ENCODE measurements at places on chromosomes 16 and 17.
A peak's percentile ranks its signal among the peaks of the same experiment; 100 is the strongest.

DNA sequence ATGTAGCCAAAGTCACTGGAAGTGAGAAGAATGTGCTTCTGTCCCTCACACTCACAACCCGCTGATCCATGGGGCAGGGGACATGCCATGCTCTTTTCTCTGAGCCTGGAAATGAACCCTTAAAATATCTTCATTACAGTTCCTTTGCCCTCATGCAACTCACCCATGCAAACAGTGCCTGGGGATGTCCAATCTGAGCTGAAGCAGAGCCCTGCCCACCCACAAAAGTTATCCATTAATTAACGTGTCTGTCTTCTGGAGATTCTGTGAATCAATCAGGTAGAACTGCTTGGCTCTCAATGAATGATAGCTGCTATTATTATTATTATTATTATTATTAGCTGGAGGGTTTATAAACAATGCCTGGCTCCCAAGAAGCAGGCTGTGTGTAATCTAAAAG, 133.7 kb downstream of the USP31 start:
- no peak for DNase-seq

- no peak for DNase-seq
Measured at GRCh38 chr17:5080591-5080990, 2.3 kb downstream of the ZFP3 start.

DNA sequence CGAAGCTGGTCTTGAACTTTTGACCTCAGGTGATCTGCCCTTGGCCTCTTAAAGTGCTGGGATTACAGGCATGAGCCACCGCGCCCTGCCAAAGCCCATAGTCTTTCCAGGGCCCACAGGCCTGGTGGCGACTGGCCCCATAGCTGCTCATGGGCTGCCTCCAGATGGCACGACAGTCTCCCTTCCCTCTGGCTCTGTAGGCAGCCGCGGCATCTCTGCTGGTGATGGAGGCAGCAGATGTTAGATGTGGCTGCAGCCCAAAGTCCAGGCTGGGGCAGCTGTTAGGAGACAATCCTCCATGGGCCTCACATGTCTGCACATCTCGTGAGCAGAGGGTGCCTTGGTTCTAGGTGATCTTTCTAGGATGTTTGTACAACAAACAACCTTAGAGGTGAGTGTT, 69.7 kb upstream of the DNAJA2 start:
- no peak for DNase-seq

DNA sequence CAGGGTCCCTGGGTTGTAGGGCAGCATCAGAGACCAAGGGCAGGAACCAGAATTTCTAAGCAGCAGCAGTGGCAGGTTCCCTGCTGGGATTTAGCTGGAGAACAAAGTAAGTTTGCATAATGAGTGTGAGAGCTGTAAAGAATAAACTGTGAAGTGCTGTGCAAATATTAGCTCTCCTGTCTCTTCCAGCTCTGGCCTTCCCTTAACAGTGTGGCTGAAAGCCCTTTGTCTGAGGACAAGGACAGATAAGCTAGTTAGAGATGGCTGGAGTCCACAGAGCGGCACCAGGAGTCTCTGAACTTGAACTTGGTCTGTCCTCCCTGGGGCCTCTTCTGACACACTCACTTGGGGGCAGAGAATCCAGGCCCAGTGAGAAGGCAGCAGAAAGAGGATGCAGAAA, 98.2 kb upstream of the WSCD1 start:
- DNase-seq: no peak

GRCh38 chr16:11621920-11622651, 35.4 kb upstream of the LITAF start:
- DNase-seq: peak; percentile 26

- DNase-seq: no peak
Measured at GRCh38 chr16:24993722-24994686, 21.2 kb downstream of the ARHGAP17 start.

DNA sequence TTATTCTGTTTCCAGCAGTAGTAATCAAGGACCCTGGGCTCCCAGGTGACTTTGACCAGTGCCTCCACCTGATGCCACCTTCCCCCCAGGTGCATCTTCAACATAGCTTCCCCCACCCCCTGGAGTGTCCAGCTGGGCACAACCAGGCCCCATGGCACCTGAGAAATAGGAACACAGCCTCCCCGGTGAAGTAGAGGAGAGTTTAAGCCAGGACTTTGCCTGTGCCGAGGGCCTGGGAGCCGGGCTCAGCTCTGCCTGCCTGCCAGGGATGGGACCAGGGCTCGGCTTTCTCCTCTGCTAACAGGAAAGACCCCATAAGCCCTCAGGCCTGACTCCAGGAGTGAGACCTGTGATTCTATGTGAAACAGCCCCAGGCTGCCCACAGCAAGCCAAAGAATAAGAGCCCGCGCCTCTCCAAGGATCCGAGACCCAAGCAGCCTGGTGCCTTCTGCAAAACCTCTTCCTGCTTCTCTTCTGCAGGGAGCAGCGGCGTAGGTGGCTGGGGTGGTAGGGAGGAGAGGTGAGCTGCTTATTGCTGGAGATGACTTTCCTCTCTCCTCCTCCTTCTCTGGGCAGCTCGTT, 16.4 kb upstream of the RBFOX3 start:
- no peak for DNase-seq

GRCh38 chr17:18267927-18268711, 7.7 kb downstream of the MIEF2 start:
- no peak for DNase-seq

DNA sequence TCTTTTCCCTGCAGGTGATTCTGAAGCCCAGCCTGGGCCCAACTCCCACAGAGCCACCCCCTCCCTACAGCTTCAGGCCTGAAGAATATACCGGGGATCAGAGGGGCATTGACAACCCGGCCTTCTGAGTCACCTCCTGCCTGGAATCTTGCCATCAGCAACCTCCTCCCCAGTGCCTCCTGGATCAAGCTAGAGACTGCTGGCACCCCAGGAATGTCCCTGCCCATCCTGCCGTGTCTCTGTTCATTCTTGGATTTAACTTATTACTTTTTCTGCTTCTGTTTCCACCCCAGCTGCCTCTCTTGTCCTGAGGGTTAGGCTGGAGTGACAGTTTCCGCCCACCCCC, 4.9 kb downstream of the TMEM92 start:
- no peak for DNase-seq

GRCh38 chr17:74606050-74606449, 14.0 kb upstream of the CD300LD start:
- DNase-seq: no peak

- DNase-seq: no peak
Measured at GRCh38 chr16:76175718-76176117, 101.5 kb upstream of the CNTNAP4 start.

DNA sequence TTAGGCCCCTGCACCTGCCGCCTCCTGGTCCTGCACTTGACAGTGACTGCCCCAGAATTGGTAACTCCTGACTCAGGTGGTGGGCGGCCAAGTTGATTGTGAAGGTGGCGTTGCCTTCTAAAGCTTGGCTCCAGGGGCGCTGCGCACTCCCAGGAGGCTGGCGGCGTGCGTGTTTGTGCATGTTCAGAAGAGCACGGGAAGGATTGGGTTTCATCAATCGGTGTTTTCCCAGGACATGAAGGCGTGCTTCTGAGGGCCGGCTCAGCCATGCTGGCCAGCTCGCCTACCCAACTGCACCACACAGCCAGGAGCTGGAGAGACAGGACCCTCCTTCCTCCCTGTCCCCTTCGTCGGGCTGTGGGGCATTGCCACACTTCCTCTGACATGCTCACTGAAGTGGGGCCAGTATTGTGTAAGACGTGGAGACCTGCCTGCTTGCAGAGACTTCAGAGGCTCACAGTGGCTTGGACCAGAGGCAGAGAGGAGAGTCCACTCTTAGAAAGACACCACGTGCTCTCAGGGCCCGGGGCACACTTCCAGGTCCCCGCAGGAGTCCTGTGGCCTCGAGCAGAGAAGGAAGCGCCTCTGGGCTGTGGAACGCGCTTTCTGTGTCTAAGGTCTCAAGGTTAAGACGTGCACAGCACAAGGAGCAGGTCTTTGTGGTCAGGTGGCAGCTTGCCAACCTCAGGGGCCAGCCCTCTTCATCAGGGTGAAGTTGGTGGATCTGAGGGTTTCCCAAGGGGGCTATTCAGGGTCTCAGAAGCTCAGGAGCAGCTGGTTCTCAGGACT, 2.8 kb downstream of the RAB40C start:
- DNase-seq: no peak

DNA sequence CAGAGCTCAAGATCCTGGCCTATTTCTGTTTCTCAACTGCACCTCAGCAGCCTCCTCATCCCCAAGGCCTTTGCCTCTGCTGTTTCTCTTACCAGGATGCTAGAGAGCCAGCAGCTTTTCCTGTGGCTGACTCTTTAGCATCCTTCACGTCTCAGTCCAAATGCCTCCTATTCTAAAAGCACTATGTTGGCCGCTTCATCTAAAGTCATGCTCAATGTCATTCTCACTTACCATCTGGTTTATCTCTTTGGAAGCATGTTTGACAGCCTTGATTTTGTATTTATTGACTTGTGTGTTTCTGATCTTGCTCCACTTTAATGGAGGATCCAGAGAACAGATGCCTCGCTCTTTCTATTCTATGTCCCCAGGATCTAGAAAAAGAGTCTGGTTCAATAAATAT, 351.8 kb upstream of the CDH11 start:
- no peak for DNase-seq

DNA sequence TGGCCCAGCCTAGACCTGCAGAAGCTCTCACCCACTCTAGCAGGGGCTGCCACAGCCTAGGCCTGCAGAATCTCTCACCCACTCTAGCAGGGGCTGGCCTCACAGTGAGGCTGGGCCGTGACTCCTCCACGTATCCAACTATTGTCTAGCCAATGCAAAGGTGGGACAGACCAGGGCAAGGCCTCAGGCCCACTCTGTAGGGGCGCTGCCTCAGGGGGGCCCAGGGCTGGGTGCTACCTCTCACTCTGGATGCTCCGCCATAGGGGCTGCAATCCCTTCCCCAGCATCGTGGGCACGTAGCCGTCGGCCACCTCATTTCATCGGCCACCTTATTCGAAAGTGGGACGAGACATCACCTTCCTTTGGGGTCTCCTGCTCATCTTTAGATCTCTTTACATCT, 51.7 kb downstream of the RPH3AL start:
- DNase-seq: no peak

GRCh38 chr16:70267516-70267915, 15.8 kb upstream of the EXOSC6 start:
- no peak for DNase-seq

GRCh38 chr17:59513934-59514841, 51.2 kb upstream of the DHX40 start:
- DNase-seq: no peak

GRCh38 chr17:80339731-80340456, 75.1 kb upstream of the ENDOV start:
- no peak for DNase-seq

GRCh38 chr17:14337596-14338079, 36.8 kb downstream of the HS3ST3B1 start:
- no peak for DNase-seq

GRCh38 chr17:27846042-27846655, 45.8 kb upstream of the NOS2 start:
- peak; percentile 4 for DNase-seq

DNA sequence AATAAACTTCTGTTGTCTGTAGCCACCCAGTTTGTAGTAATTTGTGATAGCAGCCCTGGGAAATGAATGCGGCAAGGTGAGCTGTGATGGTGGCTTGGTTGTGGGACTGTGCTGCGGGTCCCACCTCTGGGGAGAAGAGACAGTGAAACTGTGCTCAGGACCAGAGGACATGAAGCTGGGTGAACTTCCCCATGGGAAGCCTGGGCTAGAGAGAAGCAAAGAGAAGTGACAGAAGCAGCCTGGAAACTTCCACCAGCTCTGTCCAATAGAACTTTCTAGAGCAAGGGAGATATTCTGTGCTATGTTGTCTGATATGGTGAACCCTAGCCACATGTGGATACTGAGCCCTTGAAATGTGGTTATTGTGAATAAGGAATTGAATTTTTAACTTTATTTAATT, 51.5 kb upstream of the EMP2 start:
- DNase-seq: no peak

DNA sequence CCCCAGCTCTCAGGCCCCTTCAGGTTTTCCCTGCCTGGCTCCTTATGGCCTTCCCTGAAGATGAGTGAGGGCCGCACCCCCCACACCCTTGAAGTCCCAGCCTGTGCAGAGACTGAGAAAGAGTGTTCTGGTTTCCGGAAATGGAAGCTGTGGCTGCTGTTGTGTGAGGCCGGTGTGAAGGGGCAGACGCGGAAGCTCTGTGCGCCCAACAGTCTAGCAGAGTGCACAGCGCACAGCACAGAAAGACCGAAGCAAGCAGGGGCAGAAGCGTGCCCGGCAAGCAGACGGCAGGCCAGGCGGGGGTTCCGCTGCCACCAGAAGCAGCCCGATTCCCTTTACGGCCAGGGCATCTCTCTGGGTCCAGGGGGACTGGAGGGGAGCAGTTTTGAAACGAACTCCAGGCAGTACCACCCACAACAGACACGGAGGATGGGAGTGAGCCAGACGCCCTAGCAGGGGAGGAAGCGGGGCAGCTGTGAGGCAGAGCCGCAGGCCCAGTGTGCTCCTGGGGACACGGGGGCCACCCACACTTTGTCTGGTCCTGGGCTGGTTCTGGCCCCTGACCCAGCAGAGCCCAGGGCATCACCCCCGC, 16.7 kb downstream of the TPSG1 start:
- DNase-seq: no peak

DNA sequence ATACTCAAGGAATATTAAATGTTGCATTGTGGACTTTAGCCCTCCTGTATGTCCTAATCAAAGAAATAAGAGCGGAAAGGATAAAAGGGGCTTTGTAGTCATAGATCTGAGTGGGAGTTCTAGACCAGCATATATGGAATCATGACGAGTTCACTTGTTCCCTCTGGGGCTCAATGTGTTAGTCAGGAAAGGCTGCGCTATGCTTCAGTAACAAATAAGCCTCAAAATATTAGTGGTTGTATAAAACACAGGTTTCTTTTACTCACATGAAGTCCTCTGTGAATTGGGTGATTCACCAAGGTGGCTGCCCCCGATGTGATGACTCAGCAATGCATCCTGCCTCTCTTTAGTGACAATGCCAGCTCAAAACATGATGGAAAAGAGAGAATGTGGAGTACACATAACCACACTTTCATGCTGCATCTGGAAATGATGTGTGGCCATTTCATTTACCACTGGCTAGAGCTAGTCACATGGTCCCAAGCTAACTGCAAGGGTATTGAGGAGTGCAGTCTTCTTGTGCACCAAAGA, 63.3 kb upstream of the IRX5 start:
- no peak for DNase-seq

GRCh38 chr16:72665701-72666100, 382.2 kb downstream of the ZFHX3 start:
- DNase-seq: no peak

GRCh38 chr17:82257473-82257872, 16.0 kb downstream of the CSNK1D start:
- DNase-seq: no peak

GRCh38 chr17:28920201-28920600, 17.3 kb upstream of the DHRS13 start:
- DNase-seq: no peak

- DNase-seq: no peak
Measured at GRCh38 chr16:65388592-65388991, 266.7 kb upstream of the CDH11 start.

GRCh38 chr16:73350707-73351452, 303.0 kb upstream of the ZFHX3 start:
- DNase-seq: no peak

DNA sequence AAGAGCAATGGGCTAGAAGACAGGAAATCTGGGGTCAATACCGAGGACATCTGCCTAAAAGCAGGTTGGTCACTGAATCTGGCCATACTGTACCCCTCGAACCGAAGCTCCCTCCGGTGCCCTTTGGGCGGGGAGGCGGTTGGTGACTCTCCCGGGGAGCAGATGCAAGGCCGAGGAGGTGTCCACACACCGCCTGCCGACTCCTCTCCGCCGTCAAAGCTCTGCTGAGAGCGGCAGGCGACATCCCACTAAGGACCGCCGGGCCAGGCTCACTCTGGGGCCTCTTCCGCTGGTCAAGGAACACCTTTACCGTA, 458 bp downstream of the ZNF200 start:
- peak; percentile 5 for DNase-seq

GRCh38 chr17:75151930-75152329, 2.4 kb downstream of the JPT1 start:
- no peak for DNase-seq
